Activated CD4-positive, alpha-beta T cell treated with anti-CD3 and anti-CD28 coated beads, Interleukin-2, amount 10 ng/mL, durations not matched to agents 7 days and 5 days (primary cell): ENCODE measurements at places on chromosomes 11 and 22.

- DNase-seq: no peak
Measured at GRCh38 chr22:50724616-50725015, 13.4 kb upstream of the ACR start.

DNA sequence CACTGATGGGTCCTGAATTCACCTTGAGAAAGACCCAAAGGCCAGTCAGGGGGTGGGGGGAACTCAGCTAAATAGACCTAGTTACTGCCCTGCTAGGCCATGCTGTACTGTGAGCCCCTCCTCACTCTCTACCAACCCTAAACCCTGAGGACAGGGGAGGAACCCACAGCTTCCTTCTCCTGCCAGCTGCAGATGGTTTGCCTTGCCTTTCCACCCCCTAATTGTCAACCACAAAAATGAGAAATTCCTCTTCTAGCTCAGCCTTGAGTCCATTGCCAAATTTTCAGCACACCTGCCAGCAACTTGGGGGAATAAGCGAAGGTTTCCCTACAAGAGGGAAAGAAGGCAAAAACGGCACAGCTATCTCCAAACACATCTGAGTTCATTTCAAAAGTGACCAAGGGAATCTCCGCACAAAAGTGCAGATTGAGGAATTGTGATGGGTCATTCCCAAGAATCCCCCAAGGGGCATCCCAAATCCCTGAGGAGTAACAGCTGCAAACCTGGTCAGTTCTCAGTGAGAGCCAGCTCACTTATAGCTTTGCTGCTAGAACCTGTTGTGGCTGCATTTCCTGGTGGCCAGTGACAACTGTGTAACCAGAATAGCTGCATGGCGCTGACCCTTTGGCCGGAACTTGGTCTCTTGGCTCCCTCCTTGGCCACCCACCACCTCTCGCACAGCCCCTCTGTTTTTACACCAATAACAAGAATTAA, 2.4 kb upstream of the TTC36 start:
- DNase-seq: no peak

DNA sequence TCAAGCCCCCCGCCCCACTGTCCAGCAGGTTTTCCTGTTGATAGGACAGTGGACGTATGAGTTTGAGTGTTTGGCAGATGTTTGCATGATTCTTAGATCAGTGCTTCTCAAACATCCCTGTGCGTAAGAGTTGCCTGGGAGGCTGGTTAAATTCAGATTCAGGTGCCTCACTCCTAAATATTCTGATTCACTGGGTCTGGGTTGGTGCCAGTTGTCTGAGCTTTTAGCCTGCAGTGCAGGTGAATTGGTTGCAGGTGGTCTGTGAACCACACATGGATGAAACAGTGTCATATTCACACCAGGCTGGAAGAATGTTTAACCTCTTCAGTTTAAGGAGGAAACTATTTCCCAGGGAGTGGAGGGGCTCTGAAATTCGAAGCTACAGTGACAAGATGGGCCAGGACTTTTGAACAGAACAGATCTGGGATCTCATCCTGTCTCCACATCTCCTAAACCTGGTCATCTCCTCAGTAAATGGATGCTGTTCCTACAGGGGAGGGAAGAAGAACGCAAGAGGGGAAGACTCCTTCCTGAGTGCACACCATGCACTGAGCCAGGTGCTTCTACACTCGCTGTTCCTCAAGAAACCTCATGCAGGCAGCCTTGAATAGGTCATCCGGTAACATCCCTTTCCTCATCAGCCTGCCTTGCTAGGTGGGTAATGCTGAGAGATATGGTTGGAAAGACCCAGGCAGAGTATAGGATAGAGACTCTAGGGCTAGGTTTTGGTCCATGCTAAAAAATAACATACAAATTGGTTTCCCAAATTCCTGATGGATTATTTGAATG, 47.8 kb downstream of the TEAD1 start:
- DNase-seq: no peak

DNA sequence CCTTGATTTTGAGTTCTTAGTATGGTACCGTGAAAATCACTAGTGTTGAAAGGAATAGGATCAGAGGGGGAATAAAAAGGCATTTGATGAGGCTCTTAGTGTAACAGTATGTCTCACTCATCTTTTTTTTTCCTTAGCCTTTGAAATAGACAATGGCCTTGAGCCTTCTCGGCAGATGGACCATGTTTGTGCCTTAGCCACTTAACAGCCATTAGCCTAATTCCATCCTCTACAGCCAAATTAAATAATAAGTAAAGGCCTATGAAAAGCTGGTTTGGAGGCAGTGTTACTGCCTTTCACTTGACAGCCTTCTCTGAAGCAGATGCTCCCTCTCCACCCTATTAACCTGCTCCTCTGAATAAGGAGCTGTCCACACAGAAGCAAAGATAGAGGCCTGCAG, 580.7 kb downstream of the NTM start:
- DNase-seq: no peak
